ENCODE measurements at places on chromosomes 4 and X.

DNA sequence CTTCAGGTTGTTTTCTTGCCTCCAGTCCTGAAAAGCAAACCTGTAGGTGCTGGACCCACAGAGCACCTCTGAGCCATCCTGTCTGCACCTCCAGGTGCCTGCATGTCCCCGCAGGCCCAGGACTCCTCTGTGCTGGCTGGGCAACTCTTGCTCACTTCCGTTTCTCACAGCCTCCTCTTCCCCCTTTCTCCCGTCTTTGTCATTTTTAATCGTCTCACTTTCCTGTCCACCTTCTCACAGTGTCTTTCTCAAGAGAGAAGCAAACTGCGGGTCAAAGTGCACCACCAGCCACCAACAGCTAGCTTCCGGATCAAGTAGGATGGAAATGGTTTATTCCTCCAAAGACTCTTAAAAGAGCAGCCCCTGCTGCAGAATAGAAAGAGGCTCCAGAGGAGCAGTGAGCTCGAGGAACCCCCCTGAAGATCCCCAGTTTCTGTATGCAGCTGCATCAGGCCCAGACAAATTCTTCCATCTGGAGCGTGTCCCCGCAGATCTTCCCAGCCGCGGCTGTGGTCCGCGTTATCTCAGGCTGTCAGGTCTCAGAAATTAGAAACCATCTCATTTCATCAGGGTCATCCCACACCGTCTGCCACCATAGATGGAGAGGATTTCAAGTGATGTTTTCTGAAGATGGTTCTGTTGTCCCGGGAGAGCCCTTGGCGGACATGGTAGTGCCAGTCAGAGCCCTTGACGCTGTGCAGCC is 87.7 kb downstream of the FHDC1 start:
- no peak for DNase-seq

GRCh38 chrX:104270916-104271512 is 16.3 kb upstream of the ESX1 start:
- DNase-seq, result peak; percentile 4

DNA sequence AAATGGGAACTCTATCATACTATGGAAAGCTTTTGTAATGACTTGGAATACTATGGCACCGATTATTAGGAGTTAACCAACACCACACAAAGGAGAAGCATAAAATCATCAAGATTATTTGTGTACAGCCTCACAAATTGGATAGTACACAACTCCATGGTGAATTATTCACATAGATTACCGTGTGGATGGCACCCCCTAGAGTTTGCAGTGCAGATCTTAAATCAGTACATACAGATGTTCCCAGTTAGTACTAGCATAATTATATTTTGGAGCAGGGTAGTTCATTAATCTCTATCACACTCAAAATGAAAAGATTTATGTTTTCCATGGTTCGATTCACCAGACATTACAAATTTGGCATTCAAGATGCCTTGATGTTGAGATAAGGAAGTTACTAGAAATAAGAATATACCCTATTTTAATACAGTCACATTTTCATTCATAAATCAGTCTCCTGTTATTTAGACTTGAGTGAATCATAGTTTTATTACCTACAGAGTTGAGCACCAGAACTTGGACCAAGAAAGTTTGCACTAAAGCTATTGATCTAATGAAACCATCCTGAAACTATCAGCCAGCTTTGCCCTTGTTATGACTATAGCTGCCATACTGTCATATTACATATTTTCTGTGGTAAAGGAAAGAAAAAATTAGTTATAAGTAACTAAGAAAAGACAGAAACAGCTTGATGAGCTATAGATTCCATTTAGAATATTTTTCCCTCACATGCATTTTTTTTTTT is 531.8 kb downstream of the GLUD2 start:
- no peak for DNase-seq

DNA sequence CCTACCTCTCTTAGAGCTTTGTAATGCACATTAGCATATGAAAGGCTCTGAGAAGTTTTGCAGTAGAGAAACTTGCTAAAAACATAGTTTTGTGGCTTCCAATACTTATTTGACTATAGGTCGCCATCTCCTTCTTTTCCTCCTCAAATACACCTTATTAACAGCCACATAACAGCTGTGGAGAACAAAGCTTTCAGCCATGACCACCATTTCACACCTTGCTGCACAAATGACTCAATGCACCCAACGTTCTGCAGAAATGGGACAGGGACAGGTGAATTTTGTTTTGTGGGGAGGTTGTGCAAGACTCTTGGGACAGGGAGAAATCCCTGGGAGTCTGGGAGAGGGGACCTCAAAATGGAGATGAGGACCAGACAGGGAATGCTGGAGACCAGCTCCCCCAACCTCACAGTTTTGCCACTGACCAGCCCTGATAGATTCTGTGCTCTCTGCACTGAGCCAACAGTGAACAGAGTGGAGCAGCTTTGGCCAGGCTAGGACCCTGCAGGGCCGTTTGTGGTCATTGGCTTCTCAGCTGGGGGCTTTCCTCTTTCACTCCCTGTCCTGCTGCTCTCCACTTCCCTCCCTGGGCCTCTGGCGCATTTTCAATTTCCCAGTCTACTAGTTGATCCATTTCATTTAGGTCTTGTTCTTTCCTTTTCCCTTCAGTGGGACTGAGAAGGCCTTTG is 16.6 kb downstream of the FRMPD3 start:
- no peak for DNase-seq

GRCh38 chr4:27176400-27176799 is 315.8 kb downstream of the STIM2 start:
- no peak for DNase-seq

DNA sequence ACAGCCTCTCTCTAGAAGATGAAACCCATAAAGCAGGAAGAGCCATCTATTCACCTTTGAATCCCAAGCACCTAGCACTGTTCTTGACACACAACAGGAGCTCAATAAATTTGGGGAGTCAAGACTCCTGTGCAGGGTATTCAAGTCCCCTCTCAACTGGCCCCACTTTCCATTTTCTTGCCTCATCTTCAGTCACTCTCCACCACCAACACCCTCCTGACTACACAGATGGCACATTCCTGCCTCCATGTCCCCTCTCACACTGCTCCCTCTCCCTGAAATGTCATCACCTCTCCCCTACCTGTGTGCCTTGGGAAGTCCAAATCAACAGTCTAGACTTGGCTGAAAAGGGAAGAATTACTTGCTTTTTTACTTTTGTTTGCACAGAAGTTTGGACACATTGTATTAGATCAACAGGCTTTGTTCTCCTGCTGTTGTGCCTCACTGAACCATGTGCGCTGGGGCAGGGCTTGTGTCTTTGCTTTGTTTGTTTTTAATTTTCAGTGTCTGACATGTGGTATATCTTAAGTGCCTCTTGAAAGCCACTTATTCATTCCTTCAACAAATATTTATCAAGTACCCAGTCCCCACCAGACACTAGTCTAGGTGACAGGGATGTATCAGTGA is 85.1 kb downstream of the APBB2 start:
- no peak for DNase-seq

- no peak for DNase-seq
Measured at GRCh38 chr4:144565527-144566195, 80.3 kb upstream of the HHIP start.

- no peak for DNase-seq
Measured at GRCh38 chr4:88570001-88570400, 22.3 kb upstream of the HERC3 start.

- DNase-seq, result no peak
Measured at GRCh38 chrX:31266203-31267076, 194.6 kb upstream of the FTHL17 start.

DNA sequence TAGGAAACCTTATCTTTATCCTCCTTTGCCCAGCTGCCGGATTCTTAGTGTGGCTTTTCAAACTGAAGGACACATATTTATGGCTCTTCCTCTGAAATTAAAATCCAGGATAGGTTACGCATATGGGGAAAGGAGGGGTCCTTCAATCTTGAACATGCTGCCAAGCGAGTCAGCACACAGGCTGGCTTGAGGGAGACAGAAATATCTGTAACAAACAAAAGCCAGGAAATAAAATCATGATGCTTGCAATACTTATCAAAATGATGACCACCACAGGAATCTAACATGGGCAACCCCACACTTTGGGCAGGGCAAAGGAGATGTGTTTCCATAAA is 196.4 kb upstream of the LDB2 start:
- DNase-seq, result no peak

GRCh38 chr4:19944251-19944650 is 307.5 kb upstream of the SLIT2 start:
- no peak for DNase-seq

GRCh38 chrX:7614616-7615015 is 228.4 kb upstream of the VCX start:
- no peak for DNase-seq

GRCh38 chr4:97300561-97300960 is 842.7 kb downstream of the STPG2 start:
- no peak for DNase-seq

- DNase-seq, result peak; percentile 10
Measured at GRCh38 chr4:65670331-65671031, at the start of gene EPHA5. TSS of gene EPHA5 (minus strand) at chr4:65670489. CDS start at chr4:65669742, 747 bp downstream.

- no peak for DNase-seq
Measured at GRCh38 chr4:85142451-85142850, 176.0 kb upstream of the WDFY3 start.

DNA sequence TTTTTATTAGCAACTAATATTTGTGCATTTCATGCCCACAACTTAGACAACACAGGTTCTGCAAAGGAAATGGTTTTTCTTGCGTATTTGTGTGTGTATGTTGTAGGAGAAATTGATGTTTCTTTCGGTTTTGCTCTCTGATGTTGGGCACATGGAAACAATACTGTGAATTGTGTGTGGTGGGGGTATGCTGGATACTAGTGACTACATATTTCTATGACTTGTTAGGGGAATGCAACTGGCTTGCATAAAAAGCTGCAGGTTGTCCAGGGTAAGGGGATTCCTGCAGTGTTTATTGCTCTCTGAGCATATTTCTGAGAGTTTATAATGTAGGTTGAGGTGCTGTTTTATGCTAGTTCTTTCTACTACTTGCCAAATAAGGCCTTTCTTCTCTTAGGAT is 11.6 kb downstream of the DLG3 start:
- no peak for DNase-seq

DNA sequence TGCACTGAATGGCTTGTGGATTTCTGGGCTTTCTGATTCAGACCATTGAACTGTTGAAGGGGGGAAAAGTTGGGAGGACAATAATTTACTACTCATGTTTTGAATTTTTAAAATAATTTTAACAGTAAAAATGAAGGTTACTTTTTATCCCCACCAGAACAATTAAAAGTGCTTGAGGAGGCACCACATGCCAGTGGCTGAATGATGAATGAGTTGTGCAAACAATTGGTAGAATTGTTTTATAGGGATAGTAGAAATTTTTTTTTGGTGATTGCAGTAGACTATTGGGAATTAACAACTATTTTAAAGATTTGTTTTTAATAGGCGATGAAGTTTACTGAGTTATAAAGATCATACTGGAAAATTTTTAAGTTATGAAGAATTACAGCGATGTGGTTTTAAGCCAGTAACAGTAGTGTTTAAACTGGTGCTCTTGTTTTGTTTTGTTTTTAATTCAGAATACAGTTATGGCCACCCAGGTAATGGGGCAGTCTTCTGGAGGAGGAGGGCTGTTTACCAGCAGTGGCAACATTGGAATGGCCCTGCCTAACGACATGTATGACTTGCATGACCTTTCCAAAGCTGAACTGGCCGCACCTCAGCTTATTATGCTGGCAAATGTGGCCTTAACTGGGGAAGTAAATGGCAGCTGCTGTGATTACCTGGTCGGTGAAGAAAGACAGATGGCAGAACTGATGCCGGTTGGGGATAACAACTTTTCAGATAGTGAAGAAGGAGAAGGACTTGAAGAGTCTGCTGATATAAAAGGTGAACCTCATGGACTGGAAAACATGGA is 2.7 kb downstream of the REST start:
- no peak for DNase-seq

GRCh38 chr4:73446336-73446938 is 10.4 kb downstream of the AFP start:
- no peak for DNase-seq

GRCh38 chr4:6969826-6970800 is 60.5 kb downstream of the TBC1D14 start:
- no peak for DNase-seq

GRCh38 chr4:165813606-165814005 is 59.4 kb upstream of the TLL1 start:
- no peak for DNase-seq

DNA sequence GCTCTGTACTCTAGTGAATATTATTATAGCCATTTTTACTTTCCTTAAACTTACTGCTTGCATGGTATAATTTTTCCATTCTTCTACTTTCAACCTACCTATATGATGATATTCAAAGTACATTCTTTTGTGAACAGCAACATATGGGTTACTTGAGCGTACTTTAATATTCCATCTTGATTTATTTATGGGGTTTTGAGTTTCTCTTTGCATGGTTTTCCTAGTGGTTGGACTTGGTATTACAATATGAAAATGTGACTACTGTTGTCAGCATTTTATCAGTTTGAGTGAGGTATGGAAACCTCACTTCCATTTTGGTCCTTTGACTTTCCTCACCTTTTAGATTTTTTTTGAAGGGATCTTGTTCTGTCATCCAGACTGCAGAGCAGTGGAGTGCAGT is 35.9 kb downstream of the ADGRG4 start:
- no peak for DNase-seq

GRCh38 chr4:168787801-168788595 is 222.1 kb downstream of the CBR4 start:
- no peak for DNase-seq

DNA sequence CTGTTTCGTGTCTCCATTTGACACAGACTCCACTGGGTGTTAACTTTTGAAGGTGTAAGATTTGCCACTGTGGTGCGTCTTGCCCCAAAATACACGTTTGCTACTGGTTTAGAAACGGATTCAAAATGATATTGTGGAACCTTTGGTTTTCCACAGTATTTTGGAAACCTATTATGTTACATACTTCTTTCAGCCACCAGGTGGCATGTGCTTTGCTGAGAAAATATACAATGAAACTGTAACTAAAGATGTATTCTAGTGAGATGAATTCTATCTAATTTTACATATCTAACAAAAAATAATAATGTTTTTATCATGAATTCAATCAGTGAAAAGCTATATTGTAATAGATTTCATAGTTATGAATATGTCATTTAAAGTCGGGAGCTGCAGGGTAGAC is 28.4 kb upstream of the SLITRK4 start:
- DNase-seq, result peak; percentile 0

DNA sequence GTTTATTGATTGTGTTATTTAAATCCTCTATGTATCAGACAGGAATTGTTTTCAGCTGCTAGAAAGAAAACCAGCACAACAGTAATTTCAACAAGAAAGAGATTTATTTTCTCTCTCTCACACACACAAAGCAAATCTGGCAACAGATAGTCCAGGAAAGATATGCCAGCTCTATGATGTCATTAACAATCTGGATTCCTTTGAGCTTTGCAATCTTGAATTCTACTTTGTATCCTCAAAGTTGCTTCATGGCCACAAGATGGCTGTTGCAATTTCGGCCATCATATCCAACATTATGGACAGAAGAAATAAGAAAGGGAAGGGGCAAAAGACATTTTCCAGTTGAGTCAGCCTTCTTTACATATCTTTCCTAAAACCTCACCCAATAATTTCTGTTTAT is 19.8 kb upstream of the FMR1 start:
- peak; percentile 10 for DNase-seq

- no peak for DNase-seq
Measured at GRCh38 chrX:41317477-41318208, 16.3 kb upstream of the DDX3X start.

Data from GM04504 (cell line).